Esophagus squamous epithelium (tissue), 5 donors: ENCODE measurements at places on chromosomes 2 and 18. TPM values are rescaled to one million over a fixed set of nuclear protein-coding genes. Genes with fewer than 3 reads are reported as not detected.

Gene COL6A3
- 8.9 TPM for total RNA-seq

GRCh38 chr2:227029426-227030105 is 134.4 kb downstream of the COL4A4 start:
- DNase-seq: no peak

GRCh38 chr2:208224802-208225201 is 30.1 kb downstream of the IDH1 start:
- DNase-seq: no peak

DNA sequence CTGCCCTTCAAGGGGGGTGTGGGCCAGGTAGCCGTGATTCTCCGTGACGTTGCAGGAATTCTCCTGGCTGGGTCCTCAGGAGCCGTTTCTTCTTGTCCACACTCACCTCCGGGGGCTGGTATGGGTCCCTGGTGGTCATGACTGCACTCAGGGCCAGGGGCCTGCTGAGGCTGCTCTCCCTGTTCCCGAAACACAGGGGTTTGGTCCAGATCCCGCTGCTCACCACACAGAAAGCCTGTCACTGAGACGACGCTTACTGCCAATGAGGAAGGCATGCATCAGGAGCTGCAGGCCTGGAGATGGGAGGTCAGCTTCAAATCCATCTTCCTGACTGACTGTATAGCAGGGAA is 160.7 kb downstream of the RTP5 start:
- DNase-seq: no peak

DNA sequence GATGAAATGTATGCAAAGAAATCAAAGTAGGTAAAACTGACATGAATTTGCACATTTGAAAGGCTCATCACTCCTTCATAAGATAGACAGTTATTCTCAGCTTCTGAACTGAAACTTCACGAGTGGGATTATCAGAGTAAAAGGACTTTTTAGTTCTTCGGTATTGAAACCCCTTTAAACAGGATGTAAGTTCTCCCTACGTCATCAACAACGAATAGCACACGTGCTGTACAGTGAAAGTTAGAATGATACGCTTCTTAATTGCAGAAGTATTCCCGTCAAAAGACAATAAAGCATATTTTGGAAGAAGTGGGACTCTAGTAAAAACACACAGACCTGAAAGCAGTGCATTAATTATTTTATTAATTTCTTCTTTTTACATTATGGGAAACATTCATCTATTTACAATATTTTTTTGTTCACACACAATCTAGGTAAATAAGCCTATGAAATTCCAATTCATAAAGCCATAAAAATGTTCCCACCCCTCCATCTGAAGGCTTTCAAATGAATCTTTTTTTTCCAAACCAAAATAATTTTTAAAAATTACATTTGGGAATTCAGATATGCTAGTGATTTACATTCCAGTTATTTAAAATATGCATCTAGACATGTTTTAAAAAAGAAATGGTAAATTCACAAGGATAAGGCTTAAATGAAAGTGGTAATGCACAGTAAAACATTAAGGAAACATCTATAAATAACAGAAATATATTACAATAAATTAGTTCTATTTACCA is 45.9 kb downstream of the TGIF1 start:
- DNase-seq: no peak
